ENCODE measurements at places on chromosomes 12 and 14.

- no peak for DNase-seq
These were observed 80.0 kb upstream of the RPH3A start for GRCh38 chr12:112711507-112711906.

DNA sequence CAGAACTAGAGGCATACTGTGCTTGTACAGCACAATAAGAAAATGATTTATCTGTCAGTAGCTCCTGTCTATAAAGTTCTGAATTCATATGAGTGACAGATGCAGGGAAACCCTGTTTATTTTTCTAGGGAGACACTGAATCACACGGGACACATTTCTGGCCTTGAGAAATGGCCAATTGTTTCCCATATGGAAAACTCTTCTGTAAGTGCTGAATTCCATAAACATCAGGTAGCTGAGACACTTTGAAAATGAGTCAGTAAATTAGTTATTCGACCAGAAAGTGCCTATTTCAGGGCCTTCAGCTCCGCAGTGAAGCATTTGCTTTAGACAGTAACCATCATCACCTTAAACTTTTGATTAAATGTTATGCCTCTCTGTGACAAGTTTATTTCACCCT is 184.4 kb downstream of the TMEM132D start:
- DNase-seq = no peak

- DNase-seq = no peak
These were observed 382.2 kb downstream of the FLRT2 start for GRCh38 chr14:85912141-85912540.

GRCh38 chr14:33859306-33859705 is 91.6 kb downstream of the EGLN3 start:
- DNase-seq = peak; percentile 42

- no peak for DNase-seq
These were observed 115.4 kb upstream of the OVCH1 start for GRCh38 chr12:29612912-29613311.

GRCh38 chr14:104876251-104876699 is 11.2 kb downstream of the CEP170B start:
- peak; percentile 64 for DNase-seq

GRCh38 chr14:58783792-58784511 is 146.2 kb downstream of the DACT1 start:
- DNase-seq = peak; percentile 9

DNA sequence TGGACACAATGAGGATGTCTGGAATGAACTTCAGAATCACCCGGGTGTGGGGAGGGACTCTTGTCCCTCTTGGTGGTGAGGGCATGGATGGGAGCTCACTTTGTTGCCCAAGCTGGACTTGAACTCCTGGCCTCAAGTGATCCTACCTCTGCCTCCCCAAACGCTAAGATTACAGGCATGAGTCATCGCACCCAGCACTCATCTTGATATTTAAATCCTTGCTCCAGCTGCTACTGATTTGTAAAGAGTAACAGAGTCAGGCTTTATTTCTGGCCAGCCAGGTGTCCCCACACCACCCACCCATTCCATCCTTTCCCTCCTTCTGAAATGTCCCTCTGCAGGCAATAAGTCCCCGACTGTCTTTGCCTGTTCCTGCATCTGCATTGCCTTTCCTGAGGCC is 4.9 kb downstream of the DDX54 start:
- no peak for DNase-seq

DNA sequence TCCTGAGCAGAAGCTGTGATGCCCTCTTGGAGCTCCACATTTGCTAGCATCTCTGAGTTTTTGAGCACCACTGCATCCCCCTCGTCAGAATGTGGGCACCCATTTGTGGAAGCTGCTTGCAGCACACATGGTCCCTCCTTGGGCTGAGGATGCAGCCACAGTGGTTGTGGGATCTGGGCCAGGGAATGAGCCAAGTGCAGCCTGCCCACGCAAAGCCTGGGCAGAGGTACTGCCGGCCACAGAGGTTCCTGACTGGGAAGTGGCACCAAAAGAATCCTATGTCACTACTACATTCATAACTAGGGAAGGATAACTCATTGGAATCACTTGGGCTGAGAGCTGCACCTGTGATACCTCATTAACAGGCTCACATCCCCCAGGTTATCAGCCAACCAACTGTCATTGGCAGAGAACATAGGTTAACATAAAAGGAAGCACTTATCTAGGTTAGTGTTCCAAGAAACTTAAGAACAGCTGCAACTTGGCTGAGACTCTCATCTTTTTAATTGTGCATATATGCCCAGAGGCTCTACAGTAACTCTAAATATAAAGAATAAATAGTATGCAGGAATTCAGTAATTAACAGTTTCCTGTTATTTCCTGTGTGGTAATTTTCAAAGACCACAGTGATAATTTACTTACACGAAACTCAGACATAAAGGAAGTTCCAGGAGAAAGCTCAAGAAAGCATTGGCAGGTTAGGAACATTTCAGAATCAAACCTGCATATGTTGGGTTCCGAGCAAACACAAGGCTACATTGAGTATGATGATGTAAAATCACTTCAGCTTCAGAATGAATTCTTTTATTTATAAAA is 145.3 kb downstream of the BCAT1 start:
- DNase-seq = peak; percentile 16

- peak; percentile 77 for DNase-seq
These were observed 26.8 kb downstream of the KLRK1 start for GRCh38 chr12:10362828-10363657.

GRCh38 chr12:66636771-66637170 is 42.1 kb downstream of the GRIP1 start:
- DNase-seq = no peak

- no peak for DNase-seq
These were observed 147.3 kb upstream of the RFLNA start for GRCh38 chr12:124147575-124147974.

DNA sequence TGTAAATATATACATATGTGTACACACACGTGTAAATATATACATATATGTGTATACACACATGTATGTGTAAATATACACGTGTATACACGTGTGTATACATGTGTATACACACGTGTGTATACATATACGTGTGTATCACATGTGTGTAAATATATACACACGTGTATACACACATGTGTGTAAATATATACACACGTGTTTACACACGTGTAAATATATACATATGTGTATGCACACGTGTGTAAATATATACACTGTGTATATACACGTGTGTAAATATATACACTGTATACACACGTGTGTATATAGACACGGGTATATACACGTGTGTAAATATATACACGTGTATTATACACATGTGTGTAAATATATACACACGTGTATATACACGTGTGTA is 71.7 kb downstream of the RPAP3 start:
- no peak for DNase-seq

DNA sequence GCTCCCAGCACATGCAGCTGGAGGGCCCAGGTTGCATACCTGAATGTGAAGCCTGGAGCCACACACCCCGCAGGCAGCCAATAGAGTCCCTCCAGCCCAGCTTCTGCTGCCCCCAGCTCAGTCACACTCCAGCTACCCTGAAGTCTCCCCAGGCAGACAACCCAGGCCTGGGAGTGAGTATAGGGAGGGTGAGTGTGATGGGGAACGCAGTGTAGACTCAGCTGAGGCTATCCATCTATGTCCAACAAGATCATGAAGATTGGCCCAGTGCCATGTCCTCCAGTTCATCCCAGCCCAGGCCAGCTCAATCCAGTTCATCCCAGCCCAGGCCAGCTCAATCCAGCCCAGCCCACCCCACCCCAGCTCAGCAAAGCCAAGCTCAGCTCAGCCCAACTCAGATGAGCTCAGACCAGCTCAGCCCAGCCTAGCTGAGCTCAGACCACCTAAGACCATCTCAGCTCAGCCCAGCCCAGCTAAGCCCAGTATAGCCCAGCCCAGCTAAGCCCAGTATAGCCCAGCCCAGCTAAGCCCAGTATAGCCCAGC is 330.4 kb downstream of the TMEM121 start:
- DNase-seq = peak; percentile 58

DNA sequence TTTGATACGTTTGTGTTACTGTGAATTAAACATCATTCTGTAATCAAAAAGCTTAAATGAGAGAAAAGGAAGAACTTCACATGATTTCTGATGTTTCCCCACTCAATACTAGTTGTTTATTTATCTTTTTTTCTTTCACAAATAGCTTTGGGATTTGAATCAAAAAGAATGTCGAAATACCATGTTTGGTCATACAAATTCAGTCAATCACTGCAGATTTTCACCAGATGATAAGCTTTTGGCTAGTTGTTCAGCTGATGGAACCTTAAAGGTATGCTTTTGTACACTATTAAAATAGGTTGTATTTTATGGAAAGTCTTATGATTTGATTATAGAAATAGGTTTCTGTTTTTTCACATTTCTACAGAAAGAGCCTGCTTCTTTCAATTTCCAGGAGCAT is 41.5 kb downstream of the APAF1 start:
- no peak for DNase-seq

GRCh38 chr12:52204931-52205505 is 13.2 kb upstream of the KRT80 start:
- DNase-seq = no peak

DNA sequence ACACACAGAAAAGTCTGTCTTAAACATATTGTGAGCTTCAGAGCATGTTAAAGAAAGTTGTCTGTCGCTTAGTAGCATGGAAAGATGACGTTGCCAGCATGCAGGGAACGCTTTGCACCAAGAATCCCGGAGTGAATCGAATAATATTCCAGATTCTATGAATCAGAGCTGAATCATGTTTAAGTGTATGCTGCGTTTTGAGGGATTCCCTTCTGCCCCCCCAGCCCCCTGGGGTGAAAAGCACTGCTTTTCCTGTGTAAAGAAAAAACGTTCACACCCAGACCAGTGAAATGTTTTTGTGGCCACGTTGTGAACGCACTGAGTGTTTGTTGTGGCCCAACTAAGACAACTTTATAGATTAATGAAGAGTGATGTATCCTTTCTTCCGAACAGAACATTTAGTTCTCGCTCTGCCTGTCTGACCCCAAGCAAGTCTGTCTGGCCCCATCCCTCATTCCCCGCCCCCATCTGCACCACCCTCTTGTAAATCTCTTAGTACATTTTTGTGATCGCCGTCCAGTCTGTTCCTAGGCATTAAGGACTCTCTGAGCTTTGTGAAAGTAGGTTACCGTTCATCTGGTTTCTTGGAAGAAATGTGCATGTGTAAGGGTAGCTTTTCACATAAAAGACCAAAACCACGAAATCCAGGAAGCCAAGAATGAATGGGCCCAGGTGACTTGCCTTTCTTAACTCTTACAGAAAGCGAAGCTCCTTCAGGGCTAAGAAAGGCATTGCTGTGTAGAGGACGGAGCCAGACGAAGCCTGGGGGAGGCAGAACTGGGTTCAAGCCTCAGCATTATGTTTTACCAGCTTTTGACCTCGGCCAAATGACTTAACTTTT is 103.0 kb downstream of the SAMD4A start:
- no peak for DNase-seq

- DNase-seq = no peak
These were observed 691 bp upstream of the OR6S1 start for GRCh38 chr14:20642182-20642581.

DNA sequence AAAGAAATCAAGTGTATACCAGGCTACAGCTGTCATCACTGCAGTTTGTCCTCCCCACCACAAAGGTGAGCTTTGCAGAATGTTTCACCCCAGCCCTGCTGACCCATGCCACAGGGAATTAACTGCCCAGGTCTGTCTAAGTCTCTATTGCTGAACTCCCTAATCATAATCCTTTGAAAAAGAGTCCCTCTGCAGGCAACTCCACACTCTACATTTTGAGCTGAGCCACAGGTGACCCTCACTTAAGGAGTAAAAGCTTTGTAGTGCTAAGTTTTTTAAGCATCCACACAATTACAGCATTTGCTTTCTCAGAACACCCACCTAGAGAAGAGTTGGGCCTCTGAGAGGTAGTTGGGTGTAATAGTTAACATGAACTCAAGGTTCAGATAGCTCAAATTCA is 90.0 kb downstream of the C12orf50 start:
- no peak for DNase-seq

DNA sequence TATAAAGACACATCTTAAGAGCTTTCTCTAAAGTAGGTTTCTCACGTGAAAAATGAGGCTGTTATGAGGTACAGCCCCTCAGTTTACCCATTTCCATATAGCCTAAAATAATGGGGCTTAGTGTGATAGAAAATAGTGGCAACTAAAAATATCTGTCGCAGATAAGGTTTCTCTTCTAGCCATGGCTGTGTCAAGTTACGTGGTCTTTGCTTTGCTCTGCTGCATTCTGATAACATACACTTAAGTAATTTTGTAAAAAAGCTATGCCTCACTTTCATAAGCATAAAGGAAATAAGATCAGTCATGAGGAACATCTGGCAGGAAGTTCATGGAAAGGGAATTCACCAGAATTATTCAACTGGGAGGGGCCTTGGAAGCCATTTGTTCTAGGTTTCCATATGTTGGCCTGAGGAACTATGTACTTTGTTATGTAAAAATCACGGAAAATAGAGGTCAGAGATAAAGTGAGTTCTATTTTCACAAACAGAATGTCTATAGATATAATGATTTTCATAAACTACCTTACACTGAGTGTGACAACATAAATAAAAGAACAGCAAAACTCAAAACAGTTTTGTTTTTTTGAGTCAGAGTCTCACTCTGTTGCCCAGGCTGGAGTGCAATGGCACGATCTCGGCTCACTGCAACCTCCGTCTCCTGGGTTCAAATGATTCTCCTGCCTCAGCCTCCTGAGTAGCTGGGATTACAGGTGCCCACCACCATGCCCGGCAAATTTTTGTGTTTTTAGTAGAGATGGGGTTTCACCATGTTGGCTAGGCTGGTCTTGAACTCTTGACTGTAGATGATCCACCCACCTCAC is 195.6 kb upstream of the KRR1 start:
- peak; percentile 16 for DNase-seq

- DNase-seq = no peak
These were observed 2.8 kb downstream of the ZFP36L1 start for GRCh38 chr14:68789821-68790643.

GRCh38 chr14:33618361-33619105 is 332.3 kb downstream of the EGLN3 start:
- DNase-seq = no peak

- no peak for DNase-seq
These were observed 46.3 kb upstream of the LRTM2 start for GRCh38 chr12:1773937-1774655.

DNA sequence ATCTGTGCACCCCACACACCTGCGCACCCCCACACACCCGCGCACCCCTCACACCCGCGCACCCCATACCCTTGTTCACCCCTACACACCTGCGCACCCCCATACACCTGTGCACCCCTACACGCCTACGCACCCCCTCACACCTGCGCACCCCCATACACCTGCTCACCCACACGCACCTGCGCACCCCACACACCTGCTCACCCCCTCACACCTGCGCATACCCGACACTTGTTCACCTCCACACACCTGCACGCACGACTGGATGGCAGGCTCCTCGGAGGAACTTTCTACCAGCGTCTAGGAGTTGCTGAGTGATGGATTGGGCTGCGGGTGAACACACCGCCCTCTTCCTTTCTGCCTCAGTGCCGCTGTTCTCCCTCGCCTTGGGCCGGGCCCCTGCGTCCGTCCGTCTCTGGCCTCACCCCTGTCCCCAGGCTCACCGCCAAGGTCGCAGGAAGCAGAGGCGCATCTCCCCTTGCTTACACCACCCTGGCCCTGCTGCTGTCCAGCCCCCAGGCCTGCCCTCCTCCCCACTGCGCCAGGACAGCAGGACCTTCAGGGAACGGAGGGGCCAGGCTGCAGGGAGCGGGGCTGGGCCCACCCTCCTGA is 20.7 kb upstream of the TMEM106C start:
- no peak for DNase-seq

GRCh38 chr12:30427555-30427954 is 268.1 kb downstream of the IPO8 start:
- no peak for DNase-seq

GRCh38 chr14:24337824-24338175 is 2.0 kb downstream of the RIPK3 start:
- no peak for DNase-seq

GRCh38 chr12:17108877-17109541 is 503.0 kb upstream of the LMO3 start:
- peak; percentile 2 for DNase-seq
